Activated CD8-positive, alpha-beta memory T cell treated with anti-CD3 and anti-CD28 coated beads for 24 hours (primary cell): ENCODE measurements at places on chromosomes 7 and 10.

- peak; percentile 37 for DNase-seq
Observed at GRCh38 chr10:86941991-86942421, 15.4 kb downstream of the MMRN2 start.

DNA sequence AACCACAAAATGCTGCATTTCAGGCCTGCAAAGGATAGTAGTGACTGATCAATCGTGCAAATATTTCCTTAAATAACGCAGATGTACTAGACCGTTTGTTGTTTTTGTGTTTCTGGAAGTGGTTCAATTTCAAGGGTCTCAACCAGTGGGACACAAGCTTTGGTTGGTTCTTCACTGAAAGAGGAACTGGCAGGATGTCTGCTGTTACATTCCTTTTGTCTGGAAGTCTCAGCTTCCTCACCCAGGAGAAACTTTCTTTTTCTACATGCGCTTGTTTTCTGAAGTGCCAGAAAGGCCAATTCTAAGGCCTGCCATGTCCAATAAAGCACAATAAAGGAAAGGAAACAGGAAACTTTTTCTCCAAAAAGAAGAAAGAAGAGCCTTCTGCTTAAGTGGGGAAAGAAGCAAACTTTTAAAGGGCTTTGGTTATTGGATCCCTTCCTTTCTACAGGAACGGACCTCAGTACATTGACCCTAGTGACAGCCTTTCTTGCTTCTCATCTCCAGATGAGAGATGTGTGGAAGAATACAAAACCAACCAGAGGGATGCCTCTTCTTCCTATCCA lies 4.1 kb downstream of the DKK1 start:
- no peak for DNase-seq

GRCh38 chr7:28988091-28988490 lies 30.0 kb upstream of the TRIL start:
- DNase-seq: no peak

DNA sequence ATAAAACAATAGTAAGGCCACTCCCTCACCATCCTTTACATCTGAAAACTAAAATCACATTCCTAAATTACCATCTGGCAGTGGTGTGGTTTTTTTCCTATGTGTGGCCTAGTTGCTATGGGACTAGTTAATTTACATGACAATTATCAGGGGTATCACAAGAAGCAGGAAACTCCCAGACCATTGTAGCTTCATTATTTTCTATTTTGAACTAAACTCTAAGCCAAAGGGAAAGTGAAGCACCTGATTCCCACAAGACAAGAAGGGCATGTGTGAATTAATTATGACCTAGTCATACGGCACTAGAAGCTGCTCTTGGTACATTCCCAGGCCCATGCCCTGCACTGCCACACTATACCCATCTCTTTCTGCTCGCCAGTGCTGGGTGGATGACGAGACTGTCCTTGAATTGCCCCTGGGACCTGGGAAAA lies 103.4 kb downstream of the ATXN7L1 start:
- no peak for DNase-seq

DNA sequence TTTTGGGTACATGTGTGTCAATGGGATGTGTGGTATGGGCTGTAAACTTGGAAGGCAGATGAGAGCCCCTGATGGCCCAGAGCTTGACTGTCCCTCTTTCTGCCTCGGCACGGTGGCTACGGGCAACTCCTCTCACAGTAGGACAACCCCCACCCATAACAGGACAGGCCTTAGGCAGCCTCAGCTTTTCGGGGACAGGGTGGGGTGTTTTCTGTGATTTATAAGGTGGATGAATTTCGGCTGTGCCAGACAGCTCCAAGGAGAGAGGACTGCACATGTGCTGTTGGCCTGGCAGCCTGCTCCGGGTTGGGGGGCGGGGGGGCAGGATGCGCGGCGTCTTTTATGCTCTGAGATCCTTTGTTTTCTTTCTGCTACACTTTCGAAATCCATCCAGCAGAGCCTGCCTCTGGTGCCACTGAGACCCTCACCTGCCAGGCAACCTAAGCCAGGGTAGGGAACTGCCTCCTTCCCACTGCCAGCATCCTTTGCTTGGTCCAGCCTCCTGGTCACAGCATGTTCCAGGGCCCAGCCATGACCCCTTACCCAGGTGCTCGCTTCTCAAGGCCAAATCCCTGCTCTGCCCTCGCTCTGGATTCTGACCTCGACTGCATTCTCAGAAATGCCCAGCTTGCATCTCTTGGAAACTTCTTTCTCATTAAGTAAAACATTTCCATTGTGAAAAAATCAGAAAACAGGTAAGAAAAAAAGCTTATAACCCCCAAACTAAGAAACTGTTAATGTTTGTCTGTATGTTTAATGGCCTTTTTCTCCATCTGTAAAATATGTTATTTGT lies 15.4 kb upstream of the BTBD16 start:
- no peak for DNase-seq

GRCh38 chr7:21934808-21935207 lies 10.9 kb downstream of the CDCA7L start:
- DNase-seq: no peak

DNA sequence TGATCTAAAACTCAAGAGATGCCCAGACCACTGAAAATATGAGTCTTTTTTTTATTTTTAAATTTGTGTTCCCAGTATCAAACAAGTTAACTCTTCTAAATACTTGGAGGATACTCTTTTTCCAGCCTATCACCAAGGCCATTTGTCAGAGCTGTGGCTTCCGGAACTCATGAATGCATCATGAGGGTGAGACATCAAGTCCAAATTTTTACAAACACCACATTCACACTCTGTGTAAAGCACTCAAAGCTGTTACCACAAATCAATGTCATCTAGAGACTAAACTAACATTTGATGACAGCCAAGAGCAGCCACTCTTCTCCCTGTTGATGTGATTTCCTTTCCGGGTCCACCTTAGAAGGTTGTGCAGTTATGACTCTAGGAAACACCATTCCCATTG lies 43.8 kb upstream of the ARID5B start:
- no peak for DNase-seq

DNA sequence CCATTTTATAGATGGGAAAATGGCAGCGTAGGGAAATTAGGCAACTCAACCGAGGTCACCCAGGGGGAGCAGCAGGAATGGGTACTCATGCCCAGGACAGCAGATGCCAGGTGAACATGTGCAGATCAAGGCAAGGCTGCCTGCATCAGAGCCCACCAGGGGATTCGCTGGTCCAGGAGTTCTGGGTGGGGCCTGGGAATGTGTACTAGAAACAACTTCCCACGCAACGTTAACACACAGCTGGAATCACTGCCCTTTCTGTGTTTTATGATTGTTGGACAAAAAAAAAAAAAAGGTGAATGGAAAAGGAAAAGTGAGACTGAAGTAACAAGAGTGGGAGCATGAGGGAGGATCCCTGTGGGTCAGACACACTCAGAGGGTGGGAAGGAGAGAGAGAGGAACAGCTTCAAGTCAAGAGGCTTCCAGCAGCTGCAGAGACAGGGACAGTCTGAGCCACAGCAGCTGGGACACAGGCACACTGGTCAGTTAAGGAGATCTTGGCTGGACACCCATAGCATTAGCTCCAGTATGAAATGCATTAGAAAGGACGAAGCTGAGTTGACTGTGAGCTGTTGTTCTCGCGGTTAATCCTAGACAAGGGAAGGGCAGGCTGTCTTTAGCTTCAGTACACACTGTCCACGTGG lies 187.9 kb upstream of the INHBA start:
- no peak for DNase-seq

DNA sequence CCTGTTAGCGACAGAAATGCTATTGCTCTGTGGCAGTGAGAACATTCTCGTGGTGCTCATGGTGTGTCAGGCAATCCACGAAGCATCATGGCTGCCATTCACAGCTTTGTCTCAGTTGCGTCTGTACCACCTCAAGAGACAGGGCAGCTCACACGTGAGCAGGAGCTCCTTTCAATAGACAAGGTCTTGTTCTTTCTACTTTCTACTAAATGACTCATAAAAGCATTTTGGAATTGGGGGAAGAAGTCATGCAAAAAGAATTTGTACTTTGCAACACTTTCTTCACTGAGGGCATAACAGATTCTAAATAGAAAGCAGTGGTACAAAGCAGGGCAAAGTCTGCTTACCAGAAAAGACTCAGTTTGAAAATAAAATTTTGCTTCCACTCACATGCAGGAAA lies 638.5 kb downstream of the PHTF2 start:
- no peak for DNase-seq

DNA sequence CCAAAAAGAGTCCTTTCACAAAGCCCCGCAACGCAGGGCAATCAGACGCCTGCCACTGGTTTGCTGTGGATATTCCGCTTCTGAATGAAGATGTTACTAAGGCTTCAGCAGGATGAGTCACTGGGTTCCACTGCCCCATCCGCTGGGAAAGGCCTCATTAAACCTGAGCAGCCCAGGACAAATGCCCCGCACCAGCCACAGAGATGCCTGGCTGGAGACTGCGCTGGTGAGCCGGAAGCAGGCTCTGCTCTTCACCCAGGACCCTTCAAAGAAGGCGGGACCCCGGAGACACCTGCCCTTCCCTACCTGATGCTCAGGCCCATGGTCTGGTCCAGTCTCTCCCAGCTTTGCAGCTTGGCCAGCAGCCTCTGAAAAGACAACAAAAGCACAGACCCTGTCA lies 19.8 kb downstream of the MAD1L1 start:
- DNase-seq: no peak

DNA sequence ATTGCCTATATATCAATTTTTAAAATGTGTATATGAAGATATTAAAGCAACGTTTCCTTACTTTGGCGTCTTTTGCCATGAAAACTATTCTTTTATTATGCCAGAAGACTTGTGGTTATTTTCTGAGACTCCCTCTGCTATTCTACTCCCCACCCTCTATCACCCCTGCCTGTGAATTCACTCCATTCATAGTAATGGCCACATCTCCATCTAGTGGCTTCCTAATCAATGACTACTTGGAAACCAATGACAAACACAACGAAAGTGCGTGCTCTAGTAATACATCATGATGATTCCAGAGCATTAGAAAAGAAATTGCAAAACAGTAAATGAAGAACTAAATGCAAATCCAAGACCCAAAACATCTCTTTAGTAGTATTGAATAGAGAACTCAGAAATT lies 186.7 kb upstream of the HGF start:
- DNase-seq: no peak

GRCh38 chr10:75911426-75911825 lies 480.0 kb downstream of the LRMDA start:
- no peak for DNase-seq

GRCh38 chr7:90708841-90709317 lies 112.8 kb downstream of the CDK14 start:
- no peak for DNase-seq

DNA sequence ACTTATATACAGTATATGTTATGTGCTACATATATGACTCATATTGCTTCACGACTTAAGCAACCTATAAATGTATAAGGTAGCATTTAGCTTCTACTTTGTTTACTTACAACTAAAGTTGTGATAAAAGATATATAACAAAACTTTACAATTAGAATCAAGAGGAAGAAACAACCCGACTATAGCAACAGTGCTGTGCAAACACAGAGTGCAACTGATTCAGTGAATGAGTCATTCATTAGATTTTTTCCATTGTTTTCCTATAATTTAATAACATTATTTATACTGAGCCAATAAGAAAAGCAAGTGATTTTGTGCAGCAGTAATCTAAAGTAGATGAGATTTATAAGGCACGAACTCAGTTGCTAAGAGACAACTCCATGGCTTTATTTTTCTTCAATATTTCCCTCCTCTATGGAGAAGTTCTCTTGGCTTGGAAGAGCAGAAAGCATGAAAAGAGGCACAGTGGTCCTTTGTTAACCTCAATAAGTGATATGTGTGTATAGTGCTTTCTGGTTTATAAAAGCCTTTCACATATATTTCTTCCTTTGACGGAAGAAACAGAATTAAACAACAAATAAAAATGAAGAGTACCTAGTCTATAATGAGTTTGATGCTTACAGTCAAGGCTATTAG lies 19.8 kb downstream of the CEP41 start:
- no peak for DNase-seq

- no peak for DNase-seq
Observed at GRCh38 chr7:123863461-123863860, 18.5 kb downstream of the HYAL4 start.

DNA sequence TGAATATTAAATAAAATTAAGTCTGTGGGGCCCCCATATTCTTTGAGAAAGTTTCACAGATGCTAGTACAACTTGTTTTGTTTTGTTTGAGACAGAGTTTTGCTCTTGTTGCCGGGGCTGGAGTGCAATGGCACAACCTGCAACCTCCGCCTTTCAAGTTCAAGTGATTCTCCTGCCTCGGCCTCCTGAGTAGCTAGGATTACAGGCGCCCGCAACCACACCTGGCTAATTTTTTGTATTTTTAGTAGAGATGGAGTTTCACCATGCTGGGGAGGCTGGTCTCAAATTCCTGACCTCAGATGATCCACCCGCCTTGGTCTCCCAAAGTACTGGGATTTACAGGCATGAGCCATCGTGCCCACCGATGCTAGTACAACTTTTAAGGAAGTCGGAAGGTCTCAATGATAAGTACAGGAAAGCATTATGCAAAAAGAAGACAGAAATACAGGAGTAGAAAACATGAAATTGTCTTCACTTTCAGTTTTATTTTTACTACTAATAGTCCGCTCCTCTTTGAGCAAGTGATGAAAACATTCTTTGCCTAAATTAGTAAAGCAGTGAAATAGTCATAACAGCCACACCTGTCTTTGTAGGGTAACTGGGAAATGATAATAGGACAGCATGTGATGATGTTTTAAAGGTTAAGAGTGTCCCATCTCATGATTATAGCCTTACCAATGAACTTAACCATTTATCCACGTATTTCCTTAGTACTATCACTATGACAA lies 147.5 kb downstream of the SEMA3D start:
- DNase-seq: no peak

DNA sequence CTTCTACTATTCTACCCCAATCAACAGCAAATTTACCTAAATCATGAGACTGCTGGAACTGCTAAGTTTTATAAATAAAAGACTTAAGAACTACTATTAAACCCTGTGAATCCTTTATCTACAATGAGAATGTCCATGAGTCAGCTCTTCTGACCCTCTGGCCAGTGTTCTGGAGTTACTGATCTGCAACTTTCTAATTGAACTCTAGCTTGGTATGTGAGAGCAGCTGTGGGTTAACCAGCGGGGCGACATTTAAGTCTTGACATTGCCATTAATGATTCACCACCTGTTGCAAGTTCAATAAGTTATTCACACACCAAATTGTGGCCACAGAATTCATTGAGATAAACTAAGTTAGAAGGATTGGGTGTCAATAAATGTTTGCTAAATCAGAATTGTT lies 359.8 kb downstream of the PCDH15 start:
- no peak for DNase-seq

GRCh38 chr7:107691716-107692115 lies 31.1 kb downstream of the SLC26A4 start:
- DNase-seq: no peak

GRCh38 chr7:91306266-91306665 lies 42.0 kb downstream of the FZD1 start:
- DNase-seq: no peak

- DNase-seq: no peak
Observed at GRCh38 chr7:2452643-2453270, 23.4 kb downstream of the GRIFIN start.
